Stimulated activated CD4-positive, alpha-beta T cell treated with anti-CD3 and anti-CD28 coated beads, Interleukin-12 subunit alpha, Interleukin-12 subunit beta, amount 100 ng/mL, for 48 hours (primary cell): ENCODE measurements at places on chromosomes 6 and 20.

GRCh38 chr20:23138682-23139081 lies 52.6 kb upstream of the CD93 start:
- DNase-seq: no peak

DNA sequence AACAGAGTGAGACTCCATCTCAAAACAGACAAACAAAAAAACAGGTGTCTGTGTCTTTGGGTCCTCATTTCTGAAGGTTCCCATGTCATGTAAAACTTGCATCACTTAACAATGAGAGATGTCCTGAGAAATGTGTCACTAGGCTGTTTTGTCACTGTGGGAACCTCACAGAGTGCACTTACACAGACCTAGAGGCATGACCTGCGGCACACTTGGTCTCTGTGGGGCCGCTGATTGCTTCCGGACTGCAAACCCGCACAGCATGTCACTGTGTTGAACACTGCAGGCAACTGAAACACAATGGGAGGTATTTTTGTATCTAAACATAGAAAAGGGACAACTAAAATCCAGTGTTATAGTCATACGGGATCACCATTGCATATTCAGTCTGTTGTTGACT lies 42.3 kb upstream of the TMEM181 start:
- no peak for DNase-seq

- no peak for DNase-seq
Measured at GRCh38 chr6:34005901-34006531, 139.9 kb downstream of the GRM4 start.

DNA sequence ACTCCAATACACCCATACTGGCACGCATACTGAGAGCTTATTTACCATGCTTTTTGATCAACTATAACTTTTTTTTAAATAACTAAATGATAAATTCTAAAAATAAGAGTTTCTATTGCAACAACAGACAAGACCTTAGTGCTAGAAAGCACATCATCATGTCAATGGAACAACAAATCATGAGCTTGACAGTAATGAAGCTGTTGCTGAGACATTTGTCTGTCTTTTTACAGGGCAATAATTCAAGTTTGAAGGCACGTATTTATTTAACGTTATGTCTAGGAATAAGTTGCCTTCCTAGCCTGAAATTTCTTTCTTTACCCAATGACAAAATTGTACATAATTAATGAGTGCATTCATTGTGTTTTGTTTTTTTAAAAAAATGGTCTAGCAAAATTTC lies 299.2 kb downstream of the EYA4 start:
- DNase-seq: no peak

DNA sequence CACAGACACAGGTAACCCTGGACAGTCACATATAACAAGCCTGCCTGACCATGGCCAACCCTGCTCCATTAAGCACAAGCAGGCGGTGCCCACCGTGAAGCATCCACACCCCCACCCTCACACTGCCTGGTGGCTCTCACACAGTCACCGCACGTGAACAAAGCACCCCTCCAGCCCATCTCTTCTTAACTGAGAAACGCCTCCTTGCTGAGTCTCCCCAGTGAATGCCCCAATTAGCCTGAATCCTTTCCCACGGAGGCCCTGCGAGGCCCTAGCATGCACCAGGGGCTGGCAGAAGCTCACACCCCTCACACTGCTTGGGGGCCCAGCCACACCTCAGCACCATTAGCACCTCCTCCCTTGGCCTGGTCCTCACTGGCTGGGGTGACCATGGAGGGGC lies 72.3 kb downstream of the GRM4 start:
- DNase-seq: no peak

DNA sequence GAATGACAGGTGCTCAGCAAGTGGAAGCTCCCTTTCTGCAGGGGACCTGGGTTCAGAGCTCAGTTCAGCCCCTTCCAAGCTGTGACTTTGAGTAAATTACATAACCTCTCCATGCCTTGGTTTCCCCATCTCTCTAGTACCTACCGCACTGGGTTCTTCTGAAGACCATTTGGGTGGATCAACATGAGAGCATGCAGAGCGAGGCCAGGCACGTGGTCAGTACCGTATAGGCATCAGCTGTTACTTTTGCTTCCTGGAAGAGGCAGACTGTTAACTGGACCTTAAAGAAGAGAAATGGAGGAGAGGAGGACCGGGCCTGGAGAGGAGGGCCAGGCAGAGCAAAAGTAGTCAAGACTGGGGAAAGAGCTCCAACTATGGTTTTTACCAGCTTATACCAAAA lies 1.7 kb upstream of the MYLK2 start:
- DNase-seq: no peak

DNA sequence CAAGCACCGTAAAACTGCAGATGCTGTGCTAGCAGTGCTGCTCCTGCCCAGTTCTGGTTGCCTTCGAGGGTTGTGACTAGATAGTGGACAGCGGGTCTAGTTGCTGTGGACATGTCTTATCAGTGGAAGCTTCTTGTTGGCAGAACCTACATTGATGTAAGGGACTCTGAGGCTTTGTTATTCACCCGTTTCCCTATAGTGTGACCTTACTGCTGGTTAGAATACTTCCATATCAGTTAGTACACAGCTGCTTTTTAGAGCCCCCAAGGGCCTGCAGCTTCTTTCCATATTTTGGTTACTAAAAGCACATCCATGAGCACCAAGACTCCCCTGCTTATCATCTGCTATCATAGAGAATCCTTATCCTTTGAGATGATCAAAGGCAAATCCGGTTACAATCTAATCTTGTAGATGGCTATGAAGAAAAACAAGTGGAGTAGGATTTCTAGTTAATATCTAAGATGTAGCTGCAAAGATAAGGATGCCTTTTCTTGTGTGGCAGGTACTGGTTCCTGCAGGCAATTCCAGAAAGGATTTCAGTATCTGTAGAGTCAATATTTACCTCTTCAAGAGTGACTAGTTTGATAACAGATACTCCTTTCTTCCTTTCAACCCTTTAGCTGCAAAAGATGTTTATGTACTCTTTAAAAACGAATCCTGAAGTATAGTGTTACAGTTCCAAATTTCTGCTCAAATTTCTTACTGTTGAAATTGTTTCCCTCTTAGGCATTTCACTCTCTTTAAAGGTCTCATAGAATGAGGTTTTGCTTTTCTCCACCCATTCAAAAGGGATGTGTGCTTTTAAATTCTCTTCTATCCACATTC lies 163.6 kb downstream of the JARID2 start:
- DNase-seq: no peak

- DNase-seq: no peak
Measured at GRCh38 chr6:1797801-1798200, 188.1 kb downstream of the FOXC1 start.

GRCh38 chr6:148915810-148916209 lies 169.0 kb downstream of the UST start:
- DNase-seq: no peak

GRCh38 chr20:24838546-24839535 lies 110.2 kb upstream of the CST7 start:
- DNase-seq: no peak

- DNase-seq: no peak
Measured at GRCh38 chr6:168834042-168834587, 393.1 kb downstream of the SMOC2 start.

GRCh38 chr6:44537306-44538049 lies 150.0 kb downstream of the CDC5L start:
- no peak for DNase-seq

- DNase-seq: no peak
Measured at GRCh38 chr6:99178168-99178567, 171.3 kb downstream of the FAXC start.

- no peak for DNase-seq
Measured at GRCh38 chr6:4805553-4806336, 29.5 kb downstream of the CDYL start.

- DNase-seq: no peak
Measured at GRCh38 chr6:148898376-148899014, 151.7 kb downstream of the UST start.
